ENCODE measurements at places on chromosomes 5 and 9. TPM values are rescaled to one million over a fixed set of nuclear protein-coding genes. Genes with fewer than 3 reads are reported as not detected.

DNA sequence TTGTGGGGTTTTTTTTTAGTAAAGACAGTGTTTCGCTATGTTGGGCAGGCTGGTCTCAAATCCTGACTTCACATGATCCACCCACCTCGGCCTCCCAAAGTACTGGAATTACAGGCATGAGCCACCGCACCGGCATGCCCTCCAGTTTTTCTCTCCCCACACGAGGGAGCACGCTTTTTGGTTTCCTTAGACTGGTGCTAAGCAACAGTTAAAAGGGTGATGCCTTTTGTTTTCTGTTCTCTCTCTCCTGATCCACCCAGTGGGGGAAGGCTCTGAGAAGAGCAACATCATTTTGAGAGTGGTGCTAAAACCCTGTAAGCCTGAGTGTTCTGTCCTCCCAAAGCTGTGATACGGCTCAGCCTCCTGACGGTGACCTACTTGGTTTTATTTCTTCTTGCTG is 146.6 kb downstream of the MAN2A1 start:
- DNase-seq = no peak

DNA sequence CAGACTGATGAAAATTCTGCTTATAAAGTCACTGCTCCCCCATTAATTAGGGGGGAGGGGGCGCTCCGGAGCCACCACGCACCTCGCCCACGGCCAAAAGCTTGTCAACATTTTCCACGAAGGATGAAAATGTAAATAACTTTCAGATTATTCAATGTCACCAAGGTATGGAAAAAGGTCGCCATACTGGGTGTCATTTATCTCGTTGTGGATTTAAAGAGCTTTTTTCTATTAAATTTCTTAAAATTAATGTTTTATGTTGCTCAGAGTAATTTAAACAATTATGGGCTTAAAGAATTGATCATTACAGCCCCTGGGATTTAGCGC is 13.0 kb downstream of the LHX3 start:
- no peak for DNase-seq

- DNase-seq = no peak
Measured at GRCh38 chr5:168747987-168748777, 169.0 kb upstream of the PANK3 start.

GRCh38 chr9:109463924-109464625 is 34.0 kb downstream of the PTPN3 start:
- DNase-seq = no peak

DNA sequence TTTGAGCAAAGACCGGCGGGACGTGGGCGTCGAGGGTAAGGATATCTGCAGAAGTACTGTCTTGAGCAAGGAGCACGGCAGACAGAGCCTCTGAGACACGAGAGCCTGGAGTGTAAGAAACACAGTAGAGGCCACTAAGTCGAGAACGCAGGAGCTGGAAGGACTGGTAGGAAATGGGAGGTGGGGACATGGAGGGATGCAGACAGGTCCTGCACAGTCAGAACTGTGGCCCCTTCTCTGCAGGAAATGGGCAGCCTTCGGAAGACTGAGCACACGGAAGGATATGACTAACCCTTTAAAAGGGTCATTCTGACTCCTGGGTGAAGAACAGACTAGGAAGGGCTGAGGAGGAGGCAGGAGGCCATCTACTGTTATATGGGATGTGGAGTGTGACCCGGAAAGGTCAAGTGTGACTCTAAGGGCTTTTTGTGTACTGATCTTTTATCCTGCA is 1.4 kb upstream of the CAMSAP1 start:
- DNase-seq = peak; percentile 21

DNA sequence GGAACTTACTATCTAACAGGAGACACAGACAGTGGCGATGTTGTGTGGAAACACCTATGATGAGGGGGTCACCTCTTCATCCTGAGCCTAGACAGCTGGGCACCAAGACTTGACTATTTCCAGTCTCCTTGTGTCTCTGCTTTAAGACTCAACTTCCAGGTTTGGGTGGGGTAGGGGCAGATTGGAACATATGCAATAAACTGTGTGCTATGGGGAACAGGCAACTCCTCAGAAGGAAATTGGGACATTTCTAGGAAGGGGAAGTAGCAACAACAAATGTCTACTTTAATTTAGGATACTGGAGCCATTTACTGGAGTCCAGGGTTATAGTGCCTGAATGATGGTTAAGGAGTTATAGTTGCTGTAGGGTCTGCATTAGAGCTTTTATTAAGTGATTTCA is 57.3 kb downstream of the FGF18 start:
- DNase-seq = no peak

- DNase-seq = no peak
Measured at GRCh38 chr9:37761511-37761910, 7.9 kb downstream of the TRMT10B start.

DNA sequence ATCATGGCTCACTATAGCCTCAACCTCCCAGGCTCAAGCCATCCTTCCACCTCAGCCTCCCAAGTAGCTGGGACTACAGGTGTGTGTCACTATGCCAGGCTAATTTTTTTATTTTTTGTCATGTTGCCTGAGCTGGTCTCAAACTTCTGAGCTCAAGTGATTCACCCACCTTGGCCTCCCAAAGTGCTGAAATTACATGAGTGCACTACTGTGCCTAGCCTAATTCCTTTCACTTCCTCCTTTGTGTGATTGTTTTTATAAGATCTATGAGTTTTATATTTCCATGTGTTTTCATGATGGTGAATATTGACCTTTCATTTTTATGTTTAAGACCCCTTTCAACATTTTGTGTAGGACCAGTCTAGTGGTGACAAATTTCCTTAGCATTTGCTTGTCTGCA is 55.2 kb upstream of the IL12B start:
- no peak for DNase-seq

TMEFF1 gene
- not detected for total RNA-seq

WDR55 gene
- 16.6 TPM for total RNA-seq

WNK2 gene
- 17.1 TPM for total RNA-seq

SLC36A2 gene
- not detected for total RNA-seq

STKLD1 gene
- 0.57 TPM for total RNA-seq

PCDHA2 gene
- 0.56 TPM for total RNA-seq

RAI14 gene
- 15.4 TPM for total RNA-seq

UNC13B gene
- total RNA-seq = 14.0 TPM
